ENCODE measurements at places on chromosomes 6 and 20.
A peak's percentile ranks its signal among the peaks of the same experiment; 100 is the strongest.

DNA sequence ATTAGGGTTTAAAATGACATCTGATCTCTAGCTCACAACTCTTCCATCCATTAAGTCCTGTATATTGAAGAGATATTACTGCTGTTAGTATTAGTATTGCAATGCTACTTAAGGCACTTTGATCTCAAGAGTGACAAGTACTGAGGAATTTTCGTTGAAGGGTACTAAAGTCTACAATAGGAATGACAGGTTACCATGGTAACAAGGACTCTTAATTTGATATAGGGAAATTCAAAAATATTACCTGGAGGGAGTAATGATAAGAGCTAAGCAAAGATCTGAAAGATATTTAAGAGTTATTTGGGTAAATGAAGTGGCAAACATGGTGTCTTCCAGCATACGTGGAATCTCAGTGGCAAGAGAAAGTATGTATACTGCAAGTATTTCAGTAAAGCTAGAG is 518.0 kb upstream of the SLC35B3 start:
- no peak for DNase-seq

- no peak for DNase-seq
Observed at GRCh38 chr6:25122622-25123237, 156.4 kb upstream of the CARMIL1 start.

GRCh38 chr6:164035900-164036485 is 621.5 kb downstream of the QKI start:
- peak; percentile 89 for DNase-seq

- DNase-seq: no peak
Observed at GRCh38 chr6:143741480-143741879, 63.7 kb downstream of the PHACTR2 start.

- DNase-seq: no peak
Observed at GRCh38 chr6:25359191-25359861, 80.2 kb downstream of the CARMIL1 start.

DNA sequence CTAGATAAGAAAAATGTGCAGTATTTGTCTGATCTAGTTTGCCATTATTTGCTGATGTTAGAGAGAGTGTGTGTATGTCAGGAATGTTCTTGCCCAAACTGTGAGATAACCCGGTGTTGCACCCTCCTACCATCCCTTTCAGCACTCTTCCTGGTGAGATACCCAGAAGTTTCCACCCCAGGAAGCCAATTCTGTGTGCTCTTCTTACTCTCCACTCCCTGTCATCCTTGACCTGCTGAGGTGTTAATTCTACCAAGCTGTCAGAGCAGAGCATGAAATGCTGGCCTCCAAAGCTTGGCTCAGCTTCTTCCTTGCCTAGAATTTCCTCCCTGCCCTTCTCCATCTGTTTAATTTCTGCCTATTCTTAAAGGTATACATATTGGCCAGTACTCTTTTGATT is 237.3 kb upstream of the CNR1 start:
- DNase-seq: no peak
